ENCODE measurements at places on chromosomes 2 and 18.

DNA sequence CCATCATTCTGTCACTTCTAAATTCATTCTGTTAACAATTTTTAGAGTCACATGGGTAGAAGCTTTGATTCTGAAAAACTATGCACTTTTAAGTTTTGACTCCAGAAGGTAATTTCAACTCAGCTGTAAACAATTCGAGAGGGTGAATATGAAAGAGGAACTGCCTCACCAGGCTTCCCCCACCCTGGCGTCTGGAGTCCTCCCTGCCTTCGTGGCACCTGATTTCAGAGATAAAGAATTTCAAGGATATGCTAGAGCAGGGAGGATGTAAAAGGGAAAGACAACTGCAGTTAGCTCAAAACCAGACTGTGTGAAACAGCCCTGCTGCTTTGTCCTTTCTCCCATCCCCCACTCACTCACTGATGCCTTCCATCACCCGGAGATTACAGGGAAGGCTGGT lies 40.7 kb downstream of the ONECUT2 start:
- DNase-seq, result no peak

DNA sequence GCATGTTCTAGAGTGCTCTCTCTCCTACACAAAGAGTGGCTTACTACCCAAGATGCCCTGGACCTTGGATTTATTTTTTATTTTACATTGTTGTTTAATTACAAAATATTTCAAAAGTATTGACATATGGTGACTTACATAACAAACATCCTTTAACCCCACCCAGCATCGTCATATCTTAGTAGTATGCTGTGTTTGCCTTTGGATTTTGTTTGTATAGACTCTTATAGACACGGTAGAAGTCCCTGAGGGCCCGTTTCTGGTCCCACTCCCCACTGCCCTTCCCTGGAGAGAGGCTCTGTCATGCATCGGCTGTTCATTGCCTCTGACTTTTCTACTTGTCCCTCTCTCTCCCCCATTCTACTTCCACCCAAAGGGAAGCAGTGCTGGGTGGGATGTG lies 112.0 kb downstream of the ZBTB7C start:
- DNase-seq, result no peak

- no peak for DNase-seq
Measured at GRCh38 chr2:100140582-100140981, 1.8 kb downstream of the AFF3 start.

- no peak for DNase-seq
Measured at GRCh38 chr2:221103930-221104329, 468.2 kb downstream of the EPHA4 start.

GRCh38 chr2:232372231-232373208 lies 6.0 kb upstream of the ALPP start:
- DNase-seq, result no peak

GRCh38 chr18:49915352-49915751 lies 102.0 kb upstream of the ACAA2 start:
- DNase-seq, result no peak

DNA sequence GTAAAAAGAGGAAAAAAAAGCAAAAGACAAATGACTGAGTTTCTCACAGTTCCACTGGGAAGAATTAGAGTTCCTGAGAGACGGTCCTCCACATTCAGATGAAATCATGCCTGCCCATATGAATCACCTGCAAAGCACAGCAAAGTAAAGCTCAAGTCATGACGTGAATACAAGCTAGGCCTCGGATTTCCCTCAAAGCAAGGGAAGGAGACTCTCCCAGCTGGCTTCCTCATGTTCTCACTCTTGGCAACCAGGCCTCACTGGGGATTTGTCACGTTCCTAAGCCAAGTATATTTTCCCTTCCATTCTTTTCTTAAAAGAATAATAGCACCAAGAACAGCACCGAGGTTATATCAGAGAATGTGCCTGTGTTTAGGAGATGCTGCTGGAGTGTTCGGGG lies 47.0 kb downstream of the CYP27C1 start:
- DNase-seq, result no peak

GRCh38 chr2:96692094-96692971 lies 47.5 kb downstream of the LMAN2L start:
- no peak for DNase-seq

DNA sequence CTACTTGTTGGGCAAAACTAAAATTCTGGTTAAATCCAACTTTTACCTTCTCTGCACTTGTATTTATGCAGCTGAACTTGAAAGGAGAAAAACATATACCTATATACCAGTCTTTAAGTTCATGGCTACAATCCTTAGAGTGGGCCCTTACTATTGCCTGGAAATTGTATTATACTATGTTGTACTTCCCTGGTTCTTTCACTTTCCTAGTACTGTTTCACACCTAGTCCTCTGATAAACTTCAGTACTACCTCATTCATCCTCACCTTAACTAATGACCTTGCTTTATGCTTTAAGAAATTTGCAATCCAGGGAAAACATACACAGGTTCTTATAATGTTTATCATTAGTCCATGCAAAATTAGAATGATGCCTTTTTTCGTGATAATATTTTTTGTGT lies 103.8 kb downstream of the HAUS1 start:
- DNase-seq, result no peak

GRCh38 chr2:151842830-151843690 lies 14.8 kb upstream of the ARL5A start:
- no peak for DNase-seq

DNA sequence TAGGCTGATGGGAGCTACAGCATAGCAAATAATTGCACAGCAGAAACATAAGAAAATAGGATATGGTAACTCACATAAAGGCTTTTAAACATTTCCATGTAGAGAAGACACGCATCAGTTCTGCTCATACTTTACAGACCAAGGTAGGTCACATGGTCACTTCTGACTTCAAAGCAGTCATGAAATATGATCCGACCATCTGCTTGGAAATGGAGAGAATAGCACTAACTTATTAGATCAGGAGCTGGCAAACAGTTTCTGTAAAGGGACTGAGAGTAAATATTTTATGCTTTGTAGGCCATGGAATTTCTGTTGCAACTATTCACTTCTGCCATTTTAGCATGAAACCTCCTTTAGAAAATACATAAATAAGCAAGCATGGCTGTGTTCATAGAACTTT lies 936.6 kb upstream of the FANCL start:
- DNase-seq, result no peak

DNA sequence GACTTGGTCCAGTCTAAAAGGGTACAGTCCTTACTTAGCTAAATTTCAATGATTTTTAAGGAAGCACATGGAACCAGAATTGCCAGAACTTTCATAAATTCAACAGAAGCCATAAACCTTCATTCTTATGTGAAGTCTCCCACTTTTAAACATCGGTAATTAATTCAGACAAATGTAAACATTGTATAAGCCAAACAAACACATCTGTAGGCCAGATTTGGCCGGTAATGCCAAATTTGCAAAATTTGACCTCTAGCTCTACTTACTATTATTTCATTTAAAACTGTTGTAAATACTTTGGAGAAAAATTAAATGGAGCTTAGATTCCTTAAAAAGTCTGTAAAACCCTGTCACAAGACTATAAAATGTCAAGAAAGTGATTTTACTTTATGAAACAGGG lies 83.2 kb upstream of the GALNT5 start:
- no peak for DNase-seq

DNA sequence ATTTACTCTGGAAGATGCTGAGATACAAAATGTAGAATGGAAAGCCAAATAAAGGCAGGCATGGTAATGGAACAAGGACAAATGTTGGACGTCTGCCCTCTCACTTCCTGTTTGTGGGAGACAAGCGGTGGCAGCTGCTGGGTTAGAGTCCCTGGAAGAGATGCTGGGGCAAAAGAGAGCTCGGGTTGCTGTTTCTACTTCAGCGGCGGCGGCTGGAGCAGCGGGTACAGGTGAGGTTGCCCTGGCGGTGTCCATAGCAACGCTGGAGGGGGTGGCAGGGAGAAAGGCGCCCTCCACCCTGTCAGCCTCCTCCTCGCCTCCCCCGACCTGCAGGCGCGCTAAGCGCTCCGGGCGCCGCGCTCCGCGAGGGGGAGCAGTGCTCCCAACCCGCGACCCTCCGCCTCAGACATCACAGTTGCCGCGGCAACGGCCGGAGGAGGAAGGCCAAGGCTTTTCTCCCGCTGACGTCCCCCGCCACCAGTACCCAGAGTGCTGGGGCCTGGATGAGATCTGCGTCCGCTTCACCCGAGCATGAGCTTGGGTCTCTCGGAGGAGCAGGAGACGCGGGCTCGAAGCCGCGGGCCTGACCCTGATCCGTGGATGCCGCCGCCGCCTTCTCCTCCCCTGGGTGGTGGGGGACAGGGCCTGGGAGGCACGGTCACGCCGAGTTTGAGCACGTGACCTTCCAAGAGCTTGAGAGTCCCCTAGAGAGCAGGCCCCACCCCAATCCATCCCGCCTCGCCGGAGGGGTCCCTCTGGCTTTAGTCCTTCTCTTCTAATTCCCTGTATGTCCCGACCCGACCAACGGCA lies 65.6 kb downstream of the NOL4 start:
- no peak for DNase-seq

GRCh38 chr2:109005686-109006204 lies 16.7 kb upstream of the EDAR start:
- no peak for DNase-seq

DNA sequence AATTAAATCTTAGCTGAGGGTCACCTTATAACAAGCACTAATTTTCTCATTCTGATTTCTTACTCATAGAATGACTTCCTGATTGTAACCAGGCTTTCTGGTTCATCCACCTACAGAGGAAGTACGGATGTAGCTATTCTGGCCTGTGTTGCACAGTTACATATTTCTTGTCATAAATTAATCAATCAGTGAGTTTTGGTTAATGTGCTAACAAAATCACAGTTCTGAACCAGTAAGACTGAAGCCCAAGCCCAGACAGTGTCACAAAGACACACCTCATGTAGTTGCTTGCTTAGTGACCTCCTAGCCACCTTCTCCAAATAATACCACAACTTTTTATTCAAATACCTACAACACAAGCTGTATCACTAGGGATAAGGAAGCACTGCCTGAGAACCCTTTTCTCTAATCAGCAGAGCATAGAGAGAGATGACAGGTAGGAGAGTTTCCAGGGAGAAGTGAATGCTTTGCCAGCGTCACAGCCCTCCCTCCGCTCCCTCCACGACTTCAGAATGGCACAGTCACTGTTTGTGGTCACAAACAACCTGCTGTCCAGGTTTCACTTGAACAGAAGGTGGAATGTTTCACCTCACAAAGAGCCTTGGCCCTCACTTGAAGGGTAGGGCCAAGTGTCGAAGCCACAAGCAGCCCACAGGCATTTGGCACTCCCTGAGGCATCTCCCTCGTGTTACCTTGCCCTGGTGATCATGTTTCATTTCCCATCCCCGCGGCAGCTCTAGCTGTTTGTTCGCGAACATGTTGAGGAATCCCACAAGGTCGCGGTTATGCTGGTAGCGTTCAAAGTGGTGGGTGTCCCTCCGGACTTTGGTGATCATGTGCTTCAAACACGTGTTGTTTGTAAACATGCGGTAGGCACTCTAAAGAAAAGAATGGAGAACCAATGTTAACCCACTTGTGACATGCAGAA lies 120.8 kb upstream of the STK17B start:
- DNase-seq, result no peak

- DNase-seq, result no peak
Measured at GRCh38 chr2:32627441-32627813, 423 bp upstream of the TTC27 start.

- no peak for DNase-seq
Measured at GRCh38 chr2:128199141-128199540, 108.1 kb downstream of the UGGT1 start.

- no peak for DNase-seq
Measured at GRCh38 chr2:10238991-10239485, 63.7 kb upstream of the HPCAL1 start.

GRCh38 chr2:133448195-133448594 lies 120.1 kb downstream of the NCKAP5 start:
- DNase-seq, result no peak

DNA sequence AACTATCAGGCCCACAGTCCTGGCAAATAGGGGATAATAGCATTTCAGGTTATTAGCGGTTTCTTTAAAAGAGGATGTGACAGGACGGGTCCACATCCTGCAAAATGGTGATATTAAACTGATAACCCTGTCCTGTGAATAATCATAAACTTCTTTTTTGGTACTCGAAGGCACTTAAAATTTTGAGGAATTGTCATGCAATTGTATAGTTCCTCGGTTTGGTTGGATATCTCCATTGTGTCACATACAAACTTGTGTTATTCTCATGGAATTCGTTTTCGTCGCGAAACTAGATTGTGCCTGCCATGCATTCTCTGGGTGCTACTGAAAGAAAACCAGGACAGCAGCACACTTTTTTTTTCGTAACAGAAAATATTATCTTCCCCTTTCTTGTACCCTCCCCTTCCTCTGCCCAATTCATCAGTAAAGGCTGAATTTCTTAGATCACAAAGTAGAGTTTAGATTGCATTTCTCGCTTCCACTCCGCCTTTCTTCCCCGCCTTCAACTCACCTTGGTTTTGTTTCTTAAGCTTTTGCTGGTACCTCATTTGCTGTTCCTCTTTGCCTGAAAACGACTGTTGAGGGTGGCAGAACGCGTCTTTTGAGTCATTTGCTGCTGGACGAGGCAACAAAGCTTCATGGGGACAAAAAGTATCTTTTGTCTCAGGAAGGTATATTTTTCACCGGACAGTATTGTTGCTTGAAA lies 1.3 kb downstream of the CERS6 start:
- DNase-seq, result no peak

DNA sequence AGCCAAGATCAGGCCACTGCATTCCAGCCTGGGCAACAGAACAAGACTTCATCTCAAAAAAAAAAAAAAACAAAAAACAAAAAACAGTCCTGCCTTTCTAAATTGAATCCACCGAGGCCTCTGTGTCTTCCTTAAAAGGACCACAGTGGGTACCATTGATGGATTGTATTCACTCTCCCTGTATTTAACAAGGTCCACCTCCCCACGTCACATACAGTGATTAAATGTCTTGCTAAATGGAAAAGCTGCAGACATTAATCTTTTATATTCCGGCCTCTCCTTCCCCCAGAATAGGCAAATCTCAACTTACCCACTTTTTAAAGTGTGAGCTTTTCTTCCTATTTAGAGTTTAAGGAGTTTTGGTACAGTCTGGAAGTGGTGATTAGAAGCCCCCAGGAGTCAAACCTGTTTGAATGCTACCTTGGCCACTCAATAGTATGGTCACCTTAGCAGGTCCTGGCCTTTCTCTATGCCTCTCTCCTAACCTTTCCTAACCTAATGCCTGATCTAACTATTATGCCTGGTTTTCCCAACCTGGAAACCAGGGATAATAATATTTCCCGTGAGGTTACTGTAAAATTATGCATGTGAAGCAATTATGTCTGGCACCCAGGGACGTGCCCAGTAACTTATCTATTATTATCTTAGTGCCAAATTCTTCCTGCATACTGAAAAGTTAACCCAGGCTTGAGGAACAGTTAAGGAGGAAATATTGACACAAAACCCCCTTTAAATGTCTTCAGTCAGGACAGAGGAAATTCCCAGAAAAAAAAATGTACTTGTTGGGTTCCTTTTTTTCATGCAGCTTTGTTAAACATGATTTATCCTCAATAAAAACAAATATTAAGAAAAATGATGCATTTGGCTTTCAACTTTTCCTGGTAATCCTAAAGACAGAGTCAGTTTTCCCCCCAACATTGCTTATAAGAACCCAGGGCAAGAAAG lies 3.1 kb downstream of the NFE2L2 start:
- no peak for DNase-seq
